Kidney tubule cell (primary cell): ENCODE measurements at places on chromosomes 6 and 20.
A peak's percentile ranks its signal among the peaks of the same experiment; 100 is the strongest.

- DNase-seq = no peak
Measured at GRCh38 chr20:2972126-2972525, 71.3 kb upstream of the GNRH2 start.

DNA sequence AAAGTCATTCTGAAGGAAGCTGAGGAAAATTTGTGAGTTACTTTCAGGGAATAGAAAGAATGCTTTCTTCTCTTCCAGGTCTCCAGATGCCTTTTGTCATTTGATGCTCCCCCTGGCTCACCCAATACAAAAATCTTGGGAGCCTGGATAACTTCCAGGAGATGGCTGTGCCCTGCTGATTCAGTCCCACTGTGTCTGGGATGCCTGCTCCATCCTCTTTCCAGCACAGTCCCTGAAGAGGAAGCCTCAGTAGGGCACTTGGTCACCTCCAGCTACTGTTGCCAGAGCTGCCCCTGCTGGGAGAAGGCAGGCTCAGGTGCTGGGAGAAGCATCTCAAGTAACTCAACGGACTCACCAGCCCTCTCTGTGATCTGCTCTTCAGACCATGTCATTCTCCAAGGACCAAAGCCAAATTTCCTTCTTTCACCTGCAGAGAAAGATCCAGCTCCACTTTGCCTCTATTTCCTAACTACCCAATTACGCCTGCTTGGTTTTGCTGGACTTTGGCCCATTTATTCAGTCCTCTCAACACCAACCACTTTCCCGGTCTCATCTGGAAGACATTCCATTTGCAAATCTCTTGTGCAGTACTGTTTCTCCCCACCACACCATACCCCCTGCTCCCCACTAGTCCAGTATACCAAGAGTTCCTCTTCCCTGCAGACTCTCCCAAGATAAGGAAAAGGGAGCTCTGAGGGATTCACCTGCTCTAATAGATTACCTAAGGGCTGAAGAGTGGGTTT, 53.3 kb downstream of the SLC23A2 start:
- DNase-seq = no peak

- no peak for DNase-seq
Measured at GRCh38 chr6:131731224-131731623, 20.4 kb upstream of the CTAGE9 start.

GRCh38 chr20:43408848-43409576, 48.7 kb upstream of the SRSF6 start:
- DNase-seq = peak; percentile 49

DNA sequence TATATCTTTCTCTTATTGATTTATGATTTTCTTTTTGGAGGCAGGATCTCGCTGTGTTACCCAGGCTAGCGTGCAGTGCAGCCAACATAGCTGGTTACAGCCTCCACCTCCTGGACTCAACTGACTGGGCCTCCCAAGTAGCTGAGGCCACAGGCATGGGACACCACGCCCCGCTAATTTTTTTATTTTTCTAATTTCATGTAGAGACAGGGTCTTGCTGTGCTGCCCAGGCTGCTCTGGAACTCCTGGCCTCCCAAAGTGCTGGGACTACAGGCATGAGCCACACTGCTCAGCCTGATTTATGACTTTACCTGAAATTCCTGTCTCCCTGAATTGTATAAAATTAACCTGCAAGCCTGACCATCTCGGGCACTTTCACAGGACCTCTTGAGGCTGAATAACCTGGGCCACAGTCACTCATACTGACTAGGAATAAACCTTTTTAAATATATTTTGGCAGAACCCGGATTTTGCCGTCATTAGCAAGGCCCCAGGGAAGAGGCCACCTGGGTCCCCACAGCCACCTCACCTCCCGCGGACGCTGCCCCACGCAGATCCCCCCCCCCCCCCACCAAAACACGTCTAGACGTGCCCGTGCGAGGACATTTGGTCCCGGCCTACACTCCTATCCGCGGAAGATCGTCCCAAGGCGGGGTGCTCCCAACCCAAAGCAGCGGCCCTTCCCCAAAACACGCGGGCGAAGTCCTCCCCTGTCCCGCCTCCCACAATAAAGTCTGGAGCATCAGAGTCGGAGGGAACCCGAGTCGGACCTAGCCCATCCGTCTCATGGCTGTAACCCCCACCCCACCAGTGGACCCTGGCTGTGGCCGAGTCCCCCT, 902 bp downstream of the ZNF337 start:
- peak; percentile 29 for DNase-seq

- DNase-seq = peak; percentile 15
Measured at GRCh38 chr6:44504301-44504791, 116.8 kb downstream of the CDC5L start.

DNA sequence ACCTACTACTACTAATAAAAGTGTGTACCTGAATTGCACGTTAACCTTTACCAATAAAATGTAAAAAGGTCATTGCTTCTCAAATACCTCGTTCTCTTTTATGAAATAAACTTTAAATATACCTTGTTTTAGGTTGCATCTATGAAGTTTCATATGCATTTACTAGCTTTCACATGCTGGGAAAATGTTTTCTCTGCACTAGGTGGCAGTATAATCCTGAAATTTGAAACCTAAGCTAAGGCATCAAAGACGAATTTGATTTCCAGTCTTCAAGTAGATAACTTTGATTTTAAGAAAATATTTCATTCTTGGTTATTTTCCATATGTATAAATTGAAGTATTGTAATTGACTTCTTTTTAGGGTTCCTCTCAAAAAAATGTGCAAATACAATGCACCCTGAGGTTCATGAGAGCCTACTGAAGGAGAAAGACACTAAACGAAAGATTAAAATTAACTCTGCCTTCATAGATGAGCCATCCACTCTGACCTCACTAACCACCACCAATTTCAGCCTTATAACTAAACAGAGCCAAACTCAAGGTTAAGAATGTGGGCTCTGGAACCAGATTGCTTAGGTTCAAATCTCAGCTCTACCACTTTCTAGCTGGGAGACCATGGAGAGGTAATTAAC, 7.3 kb upstream of the COL9A1 start:
- DNase-seq = peak; percentile 66

DNA sequence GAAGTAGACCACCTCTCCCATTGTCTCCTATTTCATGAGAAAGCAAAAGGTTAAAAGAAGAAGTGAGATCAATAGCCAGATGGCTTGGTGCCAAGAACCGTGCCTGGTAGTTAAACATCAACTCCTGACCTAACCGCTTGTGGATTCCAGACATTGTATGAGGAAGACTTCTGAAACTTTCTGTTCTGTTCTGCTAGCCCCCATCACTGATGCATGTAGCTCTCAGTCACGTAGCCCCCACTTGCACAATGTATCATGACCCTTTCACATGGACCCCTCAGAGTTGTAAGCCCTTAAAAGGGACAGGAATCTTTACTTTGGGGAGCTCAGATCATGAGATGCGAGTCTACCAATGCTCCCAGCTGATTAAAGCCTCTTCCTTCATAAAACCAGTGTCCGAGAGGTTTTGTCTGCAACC, 301.2 kb downstream of the RNGTT start:
- DNase-seq = peak; percentile 92

DNA sequence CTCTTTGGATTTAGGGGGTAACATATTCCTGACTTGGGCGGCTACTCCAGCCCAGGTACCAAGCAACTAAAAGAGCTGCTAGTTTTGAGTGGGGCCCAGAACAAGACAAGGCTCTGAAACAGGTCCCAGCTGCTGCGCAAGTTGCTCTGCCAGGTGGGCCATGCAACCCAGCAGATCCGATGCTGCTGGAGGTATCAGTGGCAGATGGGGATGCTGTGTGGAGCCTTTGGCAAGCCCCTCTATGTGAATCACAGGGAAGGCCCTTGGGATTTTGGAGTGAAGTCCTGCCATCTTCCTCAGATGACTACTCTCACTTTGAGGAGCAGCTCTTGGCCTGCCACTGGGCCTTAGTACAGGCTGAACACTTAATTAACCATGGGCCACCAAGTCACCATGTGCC, 43.7 kb upstream of the VSX1 start:
- no peak for DNase-seq

GRCh38 chr6:114195631-114196403, 147.0 kb downstream of the HS3ST5 start:
- no peak for DNase-seq

DNA sequence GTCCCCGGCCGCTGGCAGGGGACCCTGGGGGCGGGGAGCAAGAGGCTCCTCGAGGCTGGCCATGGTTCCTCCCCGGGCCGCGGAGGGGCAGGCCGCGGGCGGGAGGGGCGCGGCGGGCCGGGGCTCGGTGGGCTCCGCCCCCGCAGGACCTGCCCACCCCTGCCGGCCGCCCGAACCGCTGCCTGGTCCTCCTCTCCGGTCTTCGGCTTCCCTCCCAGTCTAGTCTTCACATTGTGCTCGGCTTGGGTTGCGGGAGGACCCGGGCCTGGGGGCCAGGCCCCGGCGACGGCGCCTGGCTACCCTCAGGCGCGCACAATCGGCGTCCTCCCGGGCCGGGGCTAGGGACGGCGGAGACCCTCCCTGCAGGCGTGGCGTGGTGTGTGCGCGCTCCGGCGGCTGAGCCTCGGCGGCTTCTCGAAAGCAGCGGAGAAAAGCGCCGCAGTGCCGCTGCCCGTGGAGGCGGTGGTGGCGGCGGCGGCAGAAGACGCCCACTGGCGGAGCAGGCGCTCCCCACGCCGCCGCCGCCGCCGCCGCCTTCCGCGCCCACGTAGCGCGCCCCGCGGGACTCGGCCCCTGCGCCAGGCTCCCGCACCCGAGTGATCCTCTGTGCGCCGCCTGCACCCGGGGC, at the start of gene PDE10A:
Gene PDE10A, minus strand, starts transcription at position 493 of the 628 bp plus-strand sequence. Its CDS starts 430 bp downstream, at position 63.
- DNase-seq = peak; percentile 83

DNA sequence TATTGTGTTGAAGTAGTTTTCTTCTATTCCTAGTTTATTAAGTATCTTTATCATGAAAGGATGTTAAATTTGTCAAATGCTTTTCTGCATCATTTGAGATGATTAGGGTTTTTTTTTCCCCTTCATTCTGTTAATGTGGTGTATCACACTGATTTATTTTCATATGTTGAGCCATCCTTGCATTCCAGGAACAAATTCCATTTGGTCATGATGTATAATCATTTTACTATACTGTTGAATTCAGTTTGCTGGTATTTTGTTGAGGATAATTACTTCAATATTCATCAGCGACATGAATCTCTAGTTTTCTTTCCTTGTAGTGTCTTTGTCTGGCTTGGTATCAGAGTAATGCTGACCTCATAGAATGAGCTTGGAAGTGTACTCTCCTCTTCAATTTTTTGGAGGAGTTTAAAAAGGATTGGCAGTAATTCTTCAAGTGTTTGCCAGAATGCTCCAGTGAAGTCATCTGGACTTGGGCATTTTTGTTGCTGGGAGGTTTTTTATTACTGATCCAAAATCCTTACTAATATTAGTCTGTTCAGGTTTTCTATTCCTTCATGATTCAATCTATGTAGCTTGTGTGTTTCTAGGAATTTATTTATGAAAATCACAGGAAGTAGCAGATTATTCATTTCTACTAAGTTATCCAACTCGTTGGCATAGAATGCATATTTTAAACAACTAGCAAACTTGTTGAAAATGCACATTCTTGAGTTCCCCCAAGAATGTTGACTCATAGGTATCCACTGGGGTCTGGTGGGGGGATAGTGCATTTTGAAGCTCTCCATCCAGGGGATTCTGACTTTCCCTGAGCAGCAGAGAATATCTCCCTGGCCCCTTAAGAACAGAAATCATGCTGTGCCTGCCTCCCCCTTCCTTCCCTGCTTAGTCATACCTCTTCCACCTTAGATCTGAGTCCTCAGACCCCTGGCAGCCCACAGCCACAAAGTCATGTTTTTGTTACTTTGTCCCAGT, 187.1 kb downstream of the BMP7 start:
- no peak for DNase-seq

- DNase-seq = no peak
Measured at GRCh38 chr20:58339741-58340140, 30.2 kb downstream of the RAB22A start.

DNA sequence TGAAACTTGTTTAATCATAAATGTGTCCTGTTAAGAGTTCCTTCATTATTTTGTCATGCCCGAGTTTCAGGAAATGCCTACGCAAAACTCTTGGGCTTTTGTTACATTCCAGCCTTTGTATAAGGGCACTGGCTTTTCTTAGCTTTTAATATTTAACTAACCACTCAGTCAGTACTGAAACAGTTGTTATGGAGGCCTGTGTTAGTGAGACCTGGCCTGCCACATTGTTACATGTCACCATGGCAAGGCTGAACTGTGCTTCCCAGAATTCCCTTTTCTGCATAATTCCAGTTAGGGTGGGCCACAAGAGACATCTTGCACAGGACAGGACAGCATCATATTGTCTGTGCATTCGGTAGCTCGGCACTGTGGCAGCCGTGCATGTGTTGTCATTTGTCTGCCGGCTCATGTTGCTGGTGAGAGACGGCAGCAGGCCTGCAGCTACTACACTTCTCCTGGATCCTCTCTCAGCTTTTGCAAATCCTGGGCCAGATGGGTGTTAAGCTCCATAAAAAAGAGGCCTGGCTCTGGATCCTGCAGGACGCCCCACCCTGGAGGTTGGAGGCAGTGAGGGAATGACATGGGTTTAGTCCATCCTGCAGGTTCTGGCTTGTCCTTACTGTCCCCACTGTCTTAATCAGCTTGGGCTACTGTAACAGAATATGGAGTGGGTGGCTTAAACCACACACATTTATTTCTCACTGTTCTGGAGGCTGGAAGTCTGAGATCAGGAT, 128.8 kb upstream of the DTNBP1 start:
- DNase-seq = peak; percentile 93

- peak; percentile 83 for DNase-seq
Measured at GRCh38 chr20:3222635-3223600, 13.6 kb downstream of the ITPA start.

GRCh38 chr20:48527771-48528170, 300.0 kb downstream of the PREX1 start:
- no peak for DNase-seq

- peak; percentile 17 for DNase-seq
Measured at GRCh38 chr6:35757456-35758123, 18.8 kb upstream of the CLPSL2 start.

DNA sequence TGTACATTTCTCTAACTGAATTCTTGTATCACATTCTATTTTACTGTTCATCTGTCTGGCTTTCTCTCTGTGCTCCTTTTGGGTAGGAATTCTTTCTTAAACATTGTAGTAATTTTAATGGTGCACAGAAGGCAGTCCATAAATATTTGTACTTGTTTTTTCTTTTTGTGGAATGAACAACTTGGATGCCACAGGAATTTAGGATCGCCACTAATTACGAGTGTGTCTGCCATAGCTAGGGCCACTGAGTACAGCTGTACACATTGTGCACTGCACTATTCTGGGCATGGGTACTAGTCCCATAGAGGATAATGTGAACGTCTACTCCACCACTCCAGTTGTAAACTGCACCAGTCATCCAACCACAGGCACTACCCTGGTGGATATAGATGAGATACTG, 39.3 kb upstream of the TMEM200A start:
- DNase-seq = no peak
